ENCODE measurements at places on chromosomes 2 and 18.

DNA sequence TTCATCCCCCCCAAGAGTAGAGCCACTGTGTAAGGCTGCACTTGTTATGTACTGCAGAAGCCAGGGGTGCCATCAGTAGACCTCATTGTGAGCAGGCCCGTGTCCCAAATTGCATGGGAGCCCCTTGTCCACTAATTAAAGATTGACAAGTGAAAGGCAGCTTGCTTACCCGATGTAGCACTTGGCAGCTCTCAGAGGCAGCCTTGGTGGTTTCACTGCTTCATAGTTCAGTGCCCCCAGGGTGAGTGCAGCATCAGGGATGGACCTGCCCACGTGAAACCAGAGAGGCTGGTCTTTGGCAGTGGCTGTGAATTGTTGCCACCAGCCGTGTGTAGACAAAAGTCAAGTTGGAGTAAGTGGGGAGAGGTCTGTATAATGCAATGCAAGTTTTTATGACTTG is 13.3 kb downstream of the TUBB6 start:
- DNase-seq = peak; percentile 47

DNA sequence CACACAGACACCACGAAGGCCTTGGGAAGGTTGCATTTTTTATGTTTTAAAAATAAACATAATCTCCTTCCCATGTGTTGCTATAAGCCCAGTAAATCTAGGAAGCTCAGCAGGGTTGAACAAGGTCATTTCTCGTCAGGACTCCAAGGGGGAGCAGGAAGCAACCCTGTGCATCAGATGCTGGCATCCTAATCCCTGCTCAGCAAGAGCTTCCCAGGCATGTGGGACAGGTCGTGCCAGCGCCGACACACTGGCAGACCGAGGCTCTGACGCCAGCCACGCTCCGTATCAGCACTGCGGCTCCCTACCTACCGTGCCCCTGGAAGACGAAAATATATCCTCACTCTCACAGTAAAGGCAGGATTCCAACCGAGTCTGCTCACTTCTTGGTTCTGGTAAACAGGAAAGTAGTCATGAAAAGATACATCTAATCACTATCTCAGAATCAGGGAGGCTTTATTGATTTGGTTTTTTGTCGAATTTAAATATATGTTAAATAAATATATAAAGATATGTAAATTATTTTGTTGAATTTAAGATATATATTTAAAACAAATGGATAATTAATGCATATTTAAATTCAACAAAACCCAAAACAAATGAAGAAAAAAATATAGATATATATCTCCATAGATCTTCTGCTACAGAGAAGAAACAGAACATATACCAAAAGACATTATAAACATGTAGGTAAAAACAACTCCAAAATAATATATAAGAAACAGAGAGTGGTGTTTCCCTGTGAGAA is 61.4 kb downstream of the TXNL1 start:
- DNase-seq = no peak

DNA sequence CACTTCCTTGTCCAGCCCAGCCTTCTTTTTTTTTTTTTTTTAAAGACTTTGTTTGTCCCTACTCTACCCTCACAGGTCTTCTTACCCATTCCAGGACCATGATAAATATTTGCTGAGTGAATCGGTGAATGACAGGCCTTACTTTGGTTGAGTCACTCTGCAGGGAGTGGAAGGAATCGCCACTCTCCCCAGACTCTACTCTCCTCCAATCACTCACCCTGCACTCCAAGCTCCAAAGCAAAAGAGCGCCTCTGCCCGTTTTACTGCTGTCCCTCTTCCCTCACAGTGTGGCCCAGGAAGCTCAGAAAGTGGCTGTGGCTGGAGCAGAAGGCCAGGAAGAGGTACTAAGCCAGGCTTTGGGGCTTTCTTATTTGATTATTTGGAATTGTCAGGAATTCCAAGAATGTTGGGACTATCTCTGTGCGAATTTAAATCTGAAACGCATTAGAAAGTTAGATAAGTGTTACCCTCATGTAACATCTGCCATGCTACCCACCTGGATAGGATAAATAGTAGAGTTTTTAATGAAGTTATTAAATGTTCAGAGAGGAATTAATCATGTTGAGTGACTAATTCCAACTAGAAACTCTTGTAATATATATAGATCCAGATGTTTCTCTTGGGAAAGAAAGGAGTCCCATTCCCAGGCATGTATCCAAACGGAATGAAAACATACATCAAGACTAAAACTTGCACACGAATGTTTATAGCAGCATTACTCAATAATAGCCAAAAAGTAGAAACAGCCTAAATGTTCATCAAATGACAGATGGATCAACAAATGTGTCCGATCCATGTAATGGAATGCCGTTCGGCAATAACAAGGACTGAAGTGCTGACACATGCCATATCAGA is 43.0 kb upstream of the CHMP1B start:
- DNase-seq = no peak

- DNase-seq = no peak
These were observed 721 bp upstream of the EHD3 start for GRCh38 chr2:31233231-31233630.

GRCh38 chr2:95041824-95042442 is 16.4 kb downstream of the MAL start:
- no peak for DNase-seq

DNA sequence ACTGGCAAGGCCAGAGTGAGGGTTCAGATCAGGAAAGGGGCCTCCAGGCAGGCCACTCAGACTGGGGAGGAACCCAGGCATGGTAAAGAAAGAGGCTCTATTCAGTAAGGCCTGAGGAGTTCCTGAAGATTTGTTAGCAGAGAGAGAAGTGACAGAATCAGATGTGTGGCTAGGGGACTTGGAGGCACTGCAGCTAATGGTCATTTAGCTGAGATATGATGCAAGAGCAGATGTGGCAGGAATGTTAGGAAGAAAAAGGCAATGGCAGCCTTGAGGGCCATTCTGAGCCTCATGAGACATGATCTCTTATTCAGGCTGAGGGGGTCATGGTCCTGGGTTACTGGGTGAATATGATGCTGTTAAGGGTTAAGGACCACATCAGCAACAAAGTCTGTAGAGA is 73.4 kb downstream of the CCDC93 start:
- DNase-seq = no peak

DNA sequence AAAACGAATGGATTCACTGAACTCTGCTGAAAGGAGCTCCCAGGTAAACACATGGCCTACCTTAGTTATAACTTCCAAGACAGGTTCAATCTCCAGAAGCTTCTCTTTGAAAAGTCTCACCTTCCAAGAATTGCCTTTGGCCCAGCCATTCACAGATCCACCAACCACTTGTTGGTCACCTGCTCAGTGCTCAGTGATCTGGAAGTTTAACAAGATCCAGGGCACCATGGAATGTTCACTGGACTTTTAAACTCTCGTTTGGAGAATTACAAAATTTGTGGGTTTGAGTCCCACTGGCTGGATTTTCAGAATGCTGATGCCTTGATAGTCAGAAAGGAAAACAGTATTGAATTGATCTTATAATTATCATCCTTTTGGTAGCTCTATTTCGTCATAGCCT is 9.4 kb downstream of the GPR39 start:
- no peak for DNase-seq

DNA sequence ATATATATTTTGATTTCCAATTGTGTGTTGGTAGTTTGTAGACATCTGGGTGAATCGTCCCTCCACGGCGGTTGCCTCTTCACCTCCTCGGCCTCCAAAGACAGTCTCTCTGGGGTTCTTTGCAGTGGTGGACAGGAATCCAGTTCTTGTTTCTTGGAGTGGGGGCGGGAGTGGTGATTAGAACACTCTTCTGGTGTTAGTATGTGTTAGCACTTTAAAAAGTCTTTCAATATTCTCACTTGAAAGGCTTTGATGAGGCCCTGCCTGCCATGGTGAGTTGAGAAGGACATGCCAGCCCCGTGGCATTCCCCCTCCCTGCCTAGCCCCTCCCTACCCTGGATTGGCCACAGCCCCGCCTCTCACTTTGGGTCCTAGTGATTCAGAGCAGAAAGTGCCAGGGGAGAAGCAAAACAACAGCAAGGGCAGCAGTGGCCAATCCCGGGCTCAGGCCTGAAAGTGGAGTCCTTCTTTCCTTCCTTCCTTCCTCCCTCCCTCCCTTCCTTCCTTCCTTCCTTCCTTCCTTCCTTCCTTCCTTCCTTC is 316.8 kb upstream of the HS6ST1 start:
- DNase-seq = no peak

- DNase-seq = no peak
These were observed 128.5 kb upstream of the VRK2 start for GRCh38 chr2:57918126-57918525.

GRCh38 chr2:124973396-124973795 is 948.3 kb downstream of the CNTNAP5 start:
- no peak for DNase-seq

- peak; percentile 1 for DNase-seq
These were observed 344.0 kb upstream of the DDX18 start for GRCh38 chr2:117470311-117471095.

All from T47D (cell line).